IPS DF 6.9 (cell line): ENCODE measurements at places on chromosomes 2 and 18.

GRCh38 chr2:102518170-102518569, 45.1 kb downstream of the SLC9A4 start:
- DNase-seq = no peak

- no peak for DNase-seq
Measured at GRCh38 chr2:190052307-190052706, 10.2 kb downstream of the MSTN start.

DNA sequence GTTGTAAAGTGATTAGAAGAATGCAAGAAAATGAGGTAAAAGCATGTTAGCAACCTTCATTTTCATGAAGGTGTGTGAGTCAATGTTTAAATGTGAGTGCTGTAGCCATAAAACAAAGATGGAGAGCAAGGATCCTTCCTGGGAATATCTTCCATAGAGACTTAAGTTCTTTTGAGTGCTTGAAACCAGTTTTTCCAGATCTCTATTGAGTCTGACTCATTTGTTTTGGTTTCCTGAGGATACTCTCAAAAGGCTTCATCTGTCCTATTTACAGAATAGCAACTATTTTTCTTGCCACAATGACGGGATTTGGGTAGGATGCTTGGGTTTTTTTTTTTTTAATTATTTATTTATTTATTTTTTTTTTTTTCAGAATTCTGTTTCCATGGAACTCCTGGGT, 45.9 kb upstream of the ASB1 start:
- no peak for DNase-seq

DNA sequence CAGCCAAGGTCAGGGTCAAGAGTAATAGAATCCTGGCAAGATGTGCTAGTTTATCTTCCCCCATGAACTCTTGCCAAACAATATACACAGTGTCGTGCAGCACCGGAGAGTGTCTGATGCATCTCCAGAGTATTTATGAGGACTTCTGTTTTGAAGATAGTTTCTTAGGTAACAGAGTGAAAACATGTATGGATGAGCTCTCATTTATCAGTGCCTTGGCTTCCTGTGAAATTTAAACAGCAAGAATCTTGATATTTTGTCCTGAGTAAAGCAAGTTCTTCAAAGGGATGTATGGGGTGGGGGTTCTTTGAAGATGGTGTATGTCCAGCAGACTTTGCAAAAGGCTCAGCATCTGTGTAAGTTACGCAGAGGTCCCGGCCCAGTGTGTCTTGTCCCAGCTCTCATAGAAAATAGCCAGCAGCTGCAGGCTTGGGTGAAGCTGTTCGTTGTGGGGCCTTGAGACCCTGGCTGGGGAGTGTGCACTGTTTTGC, 361.0 kb upstream of the NT5C1B start:
- no peak for DNase-seq

DNA sequence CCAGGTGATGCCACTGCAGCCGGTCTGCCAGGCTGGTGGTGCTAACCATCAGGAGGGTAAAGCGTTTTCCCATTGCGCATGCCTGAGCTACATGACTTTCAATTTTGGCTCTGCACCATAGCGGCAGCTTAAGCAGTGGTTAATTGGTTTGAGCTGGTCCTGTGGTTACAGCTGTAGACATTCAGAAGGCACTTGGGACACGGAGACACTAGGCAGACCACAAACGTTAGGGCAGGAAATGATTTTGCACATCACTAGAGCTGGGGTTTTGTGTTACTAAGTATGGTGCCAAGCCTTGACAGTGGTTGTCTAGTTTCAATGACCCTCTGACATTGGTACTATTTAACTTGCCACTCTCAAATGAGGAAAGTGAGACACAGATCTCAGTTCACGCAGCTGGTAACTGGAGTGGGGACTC, 28.9 kb upstream of the CNOT11 start:
- DNase-seq = no peak

- DNase-seq = no peak
Measured at GRCh38 chr2:58127111-58127510, 80.5 kb downstream of the VRK2 start.

DNA sequence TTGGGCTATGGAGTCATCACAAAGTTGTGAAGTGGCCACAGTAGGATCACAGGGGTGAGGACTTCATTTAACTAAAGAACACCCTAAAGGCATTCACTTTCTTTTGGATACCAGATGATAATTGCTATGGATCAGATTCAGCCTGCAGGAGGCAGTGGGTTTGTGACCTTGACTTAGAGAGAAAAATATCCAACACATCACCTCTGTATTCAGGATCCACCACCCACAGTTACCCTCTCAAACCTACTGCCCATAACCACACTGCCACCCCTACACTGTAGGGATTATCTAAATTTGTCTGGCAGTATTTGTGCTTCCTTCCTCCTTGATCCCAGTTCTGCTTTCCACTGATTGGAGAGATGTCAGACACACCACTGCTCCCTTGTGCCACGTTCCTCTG, 269.4 kb downstream of the MYCN start:
- DNase-seq = no peak

DNA sequence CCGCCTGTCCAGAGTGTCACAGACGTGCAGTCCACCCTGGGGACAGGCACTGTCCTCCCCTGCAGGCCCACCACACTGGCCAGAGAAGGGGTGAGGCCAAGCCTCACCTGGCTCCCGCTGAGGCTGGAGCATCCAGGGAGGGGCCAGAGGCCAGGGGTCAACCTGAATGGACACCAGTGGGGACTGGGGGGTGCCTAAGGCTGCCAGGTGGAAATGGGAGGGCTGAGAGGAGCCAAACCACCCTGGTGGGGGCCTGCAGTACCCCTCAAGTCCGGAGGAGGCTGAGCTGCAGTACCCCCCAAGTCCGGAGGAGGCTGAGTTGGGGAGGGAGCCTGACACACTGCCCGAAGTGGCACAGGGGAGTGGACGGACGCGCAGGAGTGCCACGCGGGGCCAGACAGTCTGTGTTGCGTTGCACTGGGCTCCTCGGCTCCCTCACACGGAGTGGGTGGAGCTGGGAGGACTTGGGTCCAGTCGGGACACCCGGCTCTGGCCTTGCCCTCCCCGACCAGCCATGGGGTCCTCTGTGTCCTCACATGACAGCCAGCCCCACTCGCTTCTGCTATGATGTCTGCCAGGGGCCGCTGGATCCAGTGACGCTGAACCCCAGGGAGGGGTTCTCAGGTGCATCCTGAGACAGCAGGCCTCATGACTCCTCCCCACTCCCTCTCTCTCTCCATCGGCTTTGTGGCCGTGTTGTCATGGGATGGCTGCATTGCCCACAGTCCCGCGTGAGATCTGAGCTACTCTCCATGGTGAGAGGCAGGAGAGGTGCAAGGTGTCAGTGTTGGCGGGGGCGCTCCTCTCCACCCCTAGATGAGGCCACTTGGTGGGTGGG, 22.3 kb upstream of the GPC1 start:
- no peak for DNase-seq

DNA sequence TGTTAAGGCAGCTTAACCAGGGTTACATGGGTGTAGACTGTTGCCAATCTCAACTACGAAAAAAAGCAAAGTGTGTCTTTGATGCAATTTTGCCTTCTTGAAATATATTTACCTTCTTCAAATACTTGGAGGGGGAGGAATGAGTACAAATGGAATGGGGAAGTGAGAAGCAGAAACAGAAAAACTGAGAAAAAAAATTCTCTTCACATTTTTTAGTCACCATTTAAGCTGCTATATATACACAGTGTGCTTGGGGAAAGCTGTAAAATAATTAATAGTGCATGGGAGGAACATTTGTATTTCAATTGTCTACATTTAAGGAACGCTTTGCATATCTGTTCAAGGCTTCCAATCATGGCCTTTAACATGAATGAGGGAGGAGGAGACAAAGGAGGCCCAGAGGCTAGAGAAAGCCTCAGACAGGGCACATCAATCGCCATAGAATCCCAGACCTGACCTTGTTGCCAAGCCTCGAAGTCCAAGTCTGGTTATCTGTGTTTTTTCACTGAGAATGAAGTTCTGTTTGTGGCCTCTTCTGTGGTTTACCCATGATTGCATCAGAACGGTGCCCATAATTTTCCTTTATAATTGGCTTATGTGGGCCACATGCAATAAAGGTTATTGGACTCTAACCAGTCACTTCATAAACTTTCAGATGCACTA, 158.6 kb downstream of the PIK3C3 start:
- no peak for DNase-seq

DNA sequence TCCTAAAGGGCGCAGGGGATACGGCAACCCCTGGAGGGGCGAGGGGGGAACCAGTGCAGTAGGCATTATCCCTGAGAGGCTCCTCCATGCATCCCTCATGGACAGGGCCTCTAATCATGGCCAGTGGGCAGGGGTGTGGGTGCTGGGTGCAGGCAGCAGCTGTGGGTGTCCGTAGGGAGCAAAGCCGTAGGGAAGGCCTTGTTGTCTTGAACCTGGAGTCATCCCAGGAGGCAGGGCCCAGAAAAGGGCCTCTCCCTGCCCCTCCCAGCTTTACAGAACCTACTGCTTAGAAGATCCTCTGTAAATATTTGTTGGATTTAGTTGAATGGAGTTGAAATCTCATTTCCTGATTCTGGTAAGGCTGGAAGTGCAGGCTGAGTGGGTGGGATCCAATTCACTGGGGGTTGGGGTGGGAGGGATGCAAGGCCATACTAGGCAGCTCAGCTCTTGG, 207.0 kb upstream of the HAAO start:
- DNase-seq = no peak

DNA sequence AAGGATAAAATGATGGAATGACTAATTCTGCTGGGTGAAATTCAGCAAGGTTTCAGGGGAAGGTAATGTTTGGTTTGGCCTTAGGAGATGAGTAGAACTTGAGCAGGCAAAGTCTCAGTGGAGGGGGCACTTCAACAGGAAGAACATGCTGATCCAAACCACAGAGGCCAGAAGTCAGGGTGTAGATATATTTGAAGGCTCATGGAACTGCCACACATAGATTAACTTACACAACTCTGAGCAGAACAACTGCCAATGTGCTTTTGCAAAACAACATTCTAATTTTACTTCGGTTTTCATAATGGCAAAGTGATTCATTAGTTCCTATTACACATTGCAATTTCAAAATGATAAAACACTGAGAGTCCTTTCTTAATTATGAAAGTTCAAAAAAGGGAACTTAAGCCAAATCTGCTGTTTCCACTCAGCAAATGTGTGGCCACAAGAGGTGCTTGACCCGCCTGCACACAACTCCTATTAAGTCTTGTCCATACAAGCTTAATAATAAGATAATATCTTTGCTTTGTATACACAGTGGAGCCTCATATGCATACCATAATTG, 284.8 kb downstream of the MREG start:
- no peak for DNase-seq

- DNase-seq = no peak
Measured at GRCh38 chr2:28049899-28050298, 159.4 kb downstream of the BABAM2 start.
